ENCODE measurements at places on chromosomes 16 and 17.

GRCh38 chr16:51924744-51925143, 622.2 kb downstream of the TOX3 start:
- no peak for DNase-seq

DNA sequence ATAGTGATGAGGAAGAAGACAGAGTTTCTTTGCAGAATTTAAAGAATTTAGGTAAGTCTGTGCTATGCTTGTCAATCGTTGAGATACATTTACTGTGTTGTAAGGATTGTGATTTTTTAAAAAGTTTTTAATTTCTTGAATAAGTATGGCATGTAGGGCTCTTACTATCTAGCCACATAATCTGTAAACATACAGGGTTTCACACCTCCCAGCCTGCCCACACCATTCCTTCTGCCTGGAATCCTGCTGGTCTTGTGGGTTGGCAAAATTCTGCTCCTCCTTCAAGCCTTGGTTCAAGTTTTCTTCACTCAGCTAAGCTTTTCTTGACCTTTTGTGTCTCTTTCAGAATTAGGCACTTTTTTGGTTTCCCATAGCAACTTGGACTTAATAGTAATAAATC, 7.5 kb downstream of the ZNHIT3 start:
- DNase-seq: no peak

DNA sequence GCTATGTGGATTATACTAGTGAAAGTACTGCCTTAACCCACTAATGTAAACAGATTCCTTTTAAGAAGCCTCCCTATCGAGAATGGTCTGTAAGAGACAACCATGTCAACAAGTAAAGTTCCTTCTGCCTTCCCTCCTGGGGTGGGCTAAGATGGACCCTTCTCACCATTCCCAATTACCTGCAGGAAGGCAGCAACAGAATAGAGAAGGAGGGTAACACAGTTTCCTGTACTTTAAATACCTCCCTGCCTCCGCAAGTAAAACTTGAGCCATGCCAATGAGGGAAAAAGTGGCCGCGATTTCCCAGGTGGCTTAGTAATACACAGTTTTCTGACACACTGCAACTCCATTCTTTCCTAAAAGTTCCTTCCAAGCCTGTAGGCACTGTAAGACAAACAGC, 45.2 kb downstream of the TOX3 start:
- DNase-seq: no peak

GRCh38 chr17:29603109-29603674, 10.3 kb downstream of the ANKRD13B start:
- no peak for DNase-seq

DNA sequence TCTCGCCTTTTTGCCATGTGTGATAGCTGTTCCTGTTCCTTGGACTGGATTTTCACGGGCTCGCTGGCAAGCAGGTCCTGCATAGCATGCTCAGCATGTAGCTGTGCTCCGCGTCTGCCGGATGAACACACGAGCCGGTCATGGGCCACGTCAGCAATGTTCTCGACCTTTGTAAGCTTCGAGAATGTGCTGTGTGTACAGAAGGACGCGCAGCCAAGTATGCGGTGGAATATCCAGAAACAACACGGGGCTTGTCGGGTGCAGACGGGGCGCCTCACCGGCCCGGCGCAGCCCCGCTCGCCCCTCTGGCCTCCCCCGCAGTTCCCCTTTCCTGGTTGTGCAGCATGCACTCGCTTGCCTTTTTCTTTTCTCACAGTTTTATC, 42.2 kb downstream of the RPTOR start:
- no peak for DNase-seq

DNA sequence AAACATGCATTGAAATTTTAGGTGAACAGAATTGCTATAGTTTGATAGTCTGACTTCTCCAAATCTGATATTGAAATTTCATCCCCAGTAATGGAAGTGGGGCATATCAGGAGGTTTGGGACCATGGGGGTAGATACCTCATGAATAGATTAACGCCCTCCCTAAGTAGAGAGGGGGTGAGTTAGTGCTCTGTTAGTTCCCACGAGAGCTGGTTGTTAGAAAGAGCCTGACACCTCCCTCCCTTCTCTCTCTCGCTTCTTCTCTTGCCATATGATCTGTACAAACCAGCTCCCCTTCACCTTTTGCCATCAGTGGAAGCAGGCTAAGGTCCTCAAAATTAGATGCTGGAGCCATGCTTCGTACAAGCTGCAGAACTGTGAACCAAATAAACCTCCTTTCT, 78.8 kb downstream of the BRIP1 start:
- no peak for DNase-seq

- DNase-seq: no peak
Observed at GRCh38 chr17:38654411-38655398, 20.1 kb downstream of the EPOP start.

- DNase-seq: no peak
Observed at GRCh38 chr16:81517150-81517499, 72.5 kb downstream of the CMIP start.

DNA sequence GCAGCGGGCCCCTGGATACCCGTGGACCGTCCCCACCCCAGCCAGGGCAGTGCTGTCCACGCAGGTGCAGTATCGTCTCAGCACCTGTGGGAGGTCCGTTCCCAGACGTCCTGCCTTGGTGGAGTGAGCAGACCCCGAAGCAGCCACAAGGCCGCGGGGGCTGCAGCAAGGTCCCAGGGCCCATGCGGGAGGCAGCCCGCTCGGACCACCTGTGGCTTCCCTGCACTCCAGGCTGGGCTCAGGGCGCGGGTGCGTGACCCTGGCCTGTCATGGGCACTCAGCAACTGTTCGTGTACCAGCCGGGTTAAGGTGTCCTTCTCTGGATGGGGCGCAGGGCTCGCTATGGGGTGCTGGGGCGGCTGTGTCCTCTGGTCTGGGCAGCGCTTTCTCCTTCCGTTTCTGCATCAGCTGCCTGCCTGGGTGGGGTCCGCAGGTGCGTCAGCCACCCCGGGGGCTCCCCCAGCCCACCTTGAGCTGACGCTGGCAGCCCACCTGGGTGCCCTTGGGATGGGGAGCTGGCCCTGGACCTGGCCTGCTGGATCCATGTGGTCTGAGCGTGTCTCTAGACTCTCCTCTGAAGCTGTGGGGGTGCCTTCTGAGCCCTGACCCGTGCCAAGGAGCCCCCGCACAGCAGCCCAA, 18.4 kb downstream of the BAHCC1 start:
- no peak for DNase-seq

DNA sequence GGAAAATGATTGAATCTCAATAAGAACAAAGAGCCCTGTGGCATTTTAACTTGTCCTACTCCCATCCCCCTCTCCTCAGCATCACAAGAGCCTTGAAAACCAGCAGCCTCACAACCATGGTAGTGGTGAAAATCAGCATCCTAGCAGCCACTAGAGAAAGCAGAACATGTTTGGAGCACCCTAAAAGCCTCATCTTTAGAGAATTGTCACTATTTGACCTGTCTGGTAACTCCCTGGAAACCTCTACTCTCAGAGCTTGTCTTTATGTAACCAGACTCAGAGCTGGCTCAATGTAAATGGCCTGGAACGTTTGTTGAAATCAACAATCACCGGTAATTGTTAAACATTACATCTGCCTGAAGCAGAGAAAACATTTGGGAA, 70.8 kb downstream of the MMD start:
- no peak for DNase-seq

DNA sequence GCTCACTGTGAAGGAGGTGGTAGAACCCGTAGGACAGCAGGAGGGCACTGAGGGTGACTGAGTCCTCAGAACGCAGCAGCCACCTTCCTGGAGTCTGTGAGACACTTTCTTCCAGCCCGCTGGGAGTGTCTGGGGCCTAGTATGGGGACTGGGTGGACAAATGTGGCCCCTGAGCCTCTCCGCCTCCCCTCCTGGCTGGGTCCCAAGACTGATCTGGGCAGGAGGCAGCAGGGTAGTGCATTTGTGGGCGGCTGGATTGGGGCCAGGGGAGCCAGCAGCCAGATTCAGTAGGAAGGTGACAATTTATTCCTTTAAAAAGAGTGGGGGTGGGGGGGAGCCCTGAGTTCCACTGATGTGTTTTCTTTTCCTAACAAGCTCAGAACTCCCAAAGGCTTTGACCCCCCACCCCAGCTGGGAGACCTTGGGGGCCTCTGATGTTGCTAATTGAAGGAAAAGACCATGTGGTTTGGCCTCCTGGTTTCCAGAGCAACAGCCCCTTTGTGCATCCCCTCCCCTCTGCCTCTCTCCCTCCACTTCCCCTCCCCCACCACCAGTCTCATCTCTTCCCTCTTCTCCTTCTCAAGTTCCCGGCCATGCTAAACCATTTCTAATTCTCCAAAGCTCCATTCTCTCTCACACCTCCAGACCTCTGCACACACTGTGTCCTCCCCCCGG, 4.4 kb downstream of the CLEC19A start:
- DNase-seq: no peak

DNA sequence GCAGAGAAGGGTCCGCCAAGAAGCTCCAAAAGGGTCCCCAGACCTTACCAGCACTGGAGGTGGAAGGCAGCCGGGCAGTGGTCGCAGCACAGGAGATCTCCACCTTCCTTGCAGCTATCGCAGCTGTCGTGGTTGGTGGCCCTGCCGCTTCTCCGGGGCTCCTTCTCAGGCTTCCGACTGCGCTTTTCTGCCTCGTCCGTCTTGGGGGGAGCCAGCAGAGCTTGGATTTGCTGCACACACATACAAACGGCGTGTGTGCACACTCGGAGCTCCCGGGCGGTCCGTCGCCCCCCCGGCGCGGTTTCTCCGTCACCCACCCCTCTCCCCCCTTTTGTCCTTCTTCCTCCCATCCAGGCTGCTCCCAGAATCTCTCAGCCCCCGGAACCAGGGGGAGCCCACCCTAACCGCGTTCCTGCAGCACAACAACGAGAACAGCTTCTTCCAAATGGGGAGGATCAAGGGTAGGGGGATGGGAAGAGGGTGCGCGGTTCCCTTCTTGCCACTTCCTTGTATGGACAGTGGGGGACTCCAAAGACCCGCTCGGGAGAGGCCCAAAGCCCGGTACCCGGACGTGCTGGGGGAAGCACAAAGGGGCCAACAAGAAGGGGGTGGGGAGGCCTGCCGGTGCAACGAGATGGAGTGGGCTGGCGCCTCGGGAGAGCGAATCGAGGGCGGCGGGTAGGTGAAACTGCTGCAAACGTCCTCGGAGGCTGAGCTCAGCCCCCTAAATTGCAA, 1.1 kb downstream of the PHF12 start:
- DNase-seq: no peak

DNA sequence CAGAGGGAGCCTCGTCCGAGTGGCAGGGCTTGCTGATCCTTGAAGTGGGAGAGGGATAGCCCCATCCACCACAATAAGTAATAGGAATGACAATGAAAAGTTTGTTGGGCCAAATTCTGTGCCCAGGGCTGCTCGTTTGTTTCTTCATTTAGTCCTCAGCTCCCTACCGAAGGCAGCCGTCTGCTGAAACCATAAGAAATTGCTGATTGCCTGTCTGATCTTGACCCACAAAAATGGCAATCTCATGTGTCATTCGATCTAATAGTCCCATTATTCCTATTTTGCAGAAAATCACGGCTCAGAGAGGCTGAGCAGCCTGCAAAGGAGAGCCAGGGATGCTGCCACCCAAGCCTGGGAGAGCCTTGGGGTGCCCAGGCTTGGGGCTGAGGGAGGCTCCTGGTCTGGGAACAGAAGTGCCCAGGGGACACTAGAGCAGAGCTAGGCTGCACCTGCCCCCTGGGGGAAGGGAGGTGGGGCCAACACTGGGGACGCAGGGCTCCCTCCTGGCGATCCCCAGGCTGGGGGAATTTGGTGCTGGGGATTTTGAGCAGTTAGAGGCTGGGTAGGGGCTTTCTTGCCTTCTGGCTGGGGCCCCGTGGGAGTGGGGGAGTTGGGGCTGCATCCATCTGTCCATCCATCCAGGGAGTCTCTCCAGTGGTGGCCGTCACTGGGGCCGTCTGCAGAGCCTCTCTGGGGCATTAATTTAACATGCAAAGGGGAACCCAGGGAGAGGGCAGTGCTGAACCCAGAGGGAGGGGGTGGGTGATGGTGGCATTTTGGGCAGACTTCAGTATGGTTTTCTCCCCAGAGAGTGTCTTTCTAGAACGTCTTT, 53.5 kb downstream of the SOCS1 start:
- DNase-seq: peak; percentile 30

- no peak for DNase-seq
Observed at GRCh38 chr16:4795828-4796572, 831 bp downstream of the SMIM22 start.
